ENCODE measurements at places on chromosomes 16 and 17. TPM values are rescaled to one million over a fixed set of nuclear protein-coding genes. Genes with fewer than 3 reads are reported as not detected.

TCAP gene
- polyA plus RNA-seq = 0.11 TPM

STH gene
- not detected for polyA plus RNA-seq

PARD6A gene
- polyA plus RNA-seq = 1.6 TPM

CA7 gene
- polyA plus RNA-seq = not detected

DHODH gene
- 6.0 TPM for polyA plus RNA-seq

LDHD gene
- polyA plus RNA-seq = 0.45 TPM

DNAI2 gene
- polyA plus RNA-seq = not detected

SYCE1L gene
- polyA plus RNA-seq = 2.0 TPM

CMTM4 gene
- polyA plus RNA-seq = 6.6 TPM

P3H4 gene
- polyA plus RNA-seq = 11.8 TPM

CLEC18A gene
- 0.04 TPM for polyA plus RNA-seq

EFNB3 gene
- polyA plus RNA-seq = 6.0 TPM

JUP gene
- 341 TPM for polyA plus RNA-seq

RNF222 gene
- 0.06 TPM for polyA plus RNA-seq

OR1D5 gene
- not detected for polyA plus RNA-seq

PTX4 gene
- not detected for polyA plus RNA-seq

PRSS27 gene
- 0.20 TPM for polyA plus RNA-seq

CD7 gene
- polyA plus RNA-seq = not detected

CCL8 gene
- not detected for polyA plus RNA-seq

TRPV2 gene
- polyA plus RNA-seq = 0.11 TPM
